ENCODE measurements at places on chromosomes 12 and 14.
A peak's percentile ranks its signal among the peaks of the same experiment; 100 is the strongest.

GRCh38 chr14:23162005-23162404 lies 21.5 kb downstream of the SLC7A8 start:
- no peak for DNase-seq

GRCh38 chr12:28212182-28212581 lies 21.9 kb downstream of the CCDC91 start:
- DNase-seq, result no peak

- DNase-seq, result no peak
Observed at GRCh38 chr12:18171571-18171970, 81.6 kb upstream of the RERGL start.

DNA sequence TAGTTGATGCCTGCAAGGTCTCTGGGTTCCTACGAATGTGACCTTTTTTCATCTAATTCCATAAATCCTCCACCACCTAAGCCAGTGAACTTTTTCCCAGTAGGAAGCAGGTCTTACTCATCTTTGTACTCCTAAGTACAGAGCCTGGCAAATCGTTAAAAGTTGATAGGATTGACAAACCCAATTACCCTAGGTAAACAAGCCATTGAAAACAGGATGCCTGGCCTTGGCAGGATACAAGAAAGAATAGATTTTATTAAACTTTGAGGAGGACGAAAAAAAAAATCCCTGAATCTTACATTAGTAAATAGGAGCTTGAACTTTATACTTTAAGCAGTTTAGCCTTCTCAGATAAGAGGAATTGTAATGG lies 5.6 kb downstream of the TBPL2 start:
- no peak for DNase-seq

GRCh38 chr12:107236824-107237511 lies 143.6 kb upstream of the CRY1 start:
- DNase-seq, result no peak

GRCh38 chr12:57935331-57935730 lies 6.0 kb upstream of the ATP23 start:
- no peak for DNase-seq

GRCh38 chr12:9273276-9273675 lies 65.1 kb upstream of the PZP start:
- no peak for DNase-seq

GRCh38 chr14:106129274-106129673 lies 602.9 kb downstream of the TMEM121 start:
- no peak for DNase-seq

DNA sequence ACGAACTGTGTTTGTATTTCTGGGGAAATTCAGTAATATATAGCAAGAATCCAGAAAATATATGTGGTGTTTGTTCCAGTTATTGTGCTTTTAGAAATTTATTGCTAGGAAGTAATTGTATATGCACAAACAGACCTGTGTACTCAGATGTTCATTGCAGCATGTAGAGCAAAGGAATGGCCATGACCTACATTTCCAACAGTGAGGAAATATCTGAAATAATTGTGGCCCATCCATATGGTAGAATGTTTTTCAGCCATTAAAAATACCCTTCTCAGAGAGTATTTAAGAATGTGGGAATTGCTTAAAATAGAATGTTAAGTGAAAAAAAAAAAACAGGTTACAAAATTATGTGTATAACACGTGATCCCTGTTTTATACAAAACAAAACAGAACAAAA lies 77.3 kb downstream of the TMX1 start:
- no peak for DNase-seq

- no peak for DNase-seq
Observed at GRCh38 chr12:125142601-125143000, 77.4 kb downstream of the AACS start.

DNA sequence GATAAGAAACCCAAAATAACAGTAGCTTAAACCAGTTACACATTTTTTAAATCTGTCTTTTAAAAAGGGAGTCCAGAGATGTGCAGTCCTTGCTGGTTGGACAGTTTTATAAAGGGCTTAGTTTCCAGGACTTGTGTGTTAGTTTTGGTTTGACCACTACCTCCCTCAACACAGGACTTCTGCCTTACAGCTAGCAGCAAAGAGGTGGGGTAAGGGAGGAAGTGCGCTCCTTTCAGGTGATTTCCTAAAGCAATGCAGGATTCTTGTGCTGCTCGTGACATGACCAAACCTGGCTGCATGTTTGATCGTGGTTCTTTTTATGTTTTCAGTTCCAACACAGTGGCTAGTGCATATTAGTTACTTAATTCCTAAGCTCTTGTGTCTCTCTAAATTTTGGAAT lies 266.2 kb downstream of the TMTC2 start:
- DNase-seq, result no peak

- no peak for DNase-seq
Observed at GRCh38 chr12:76226956-76227355, 121.3 kb downstream of the BBS10 start.

DNA sequence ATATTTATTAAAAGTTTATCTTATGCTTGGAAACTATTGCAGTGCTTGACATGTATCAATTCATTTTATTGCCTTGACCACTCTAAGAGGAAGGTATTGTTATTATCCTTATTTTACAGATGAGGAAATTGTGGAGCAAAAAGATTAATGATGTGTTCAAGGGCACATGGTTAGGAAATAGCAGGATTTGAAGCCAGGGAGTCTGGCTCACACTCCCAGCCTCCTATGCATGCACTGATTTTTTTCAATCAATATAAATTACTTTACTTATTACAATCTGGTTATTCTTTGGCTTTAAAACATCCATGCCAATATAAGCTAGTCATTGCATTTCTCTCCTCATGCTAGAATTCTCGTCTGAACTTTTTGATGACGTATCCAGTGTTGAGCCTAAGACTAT lies 94.2 kb upstream of the TBX5 start:
- no peak for DNase-seq

GRCh38 chr14:84535976-84536375 lies 994.0 kb upstream of the FLRT2 start:
- no peak for DNase-seq

GRCh38 chr14:49959822-49960408 lies 67.0 kb downstream of the ARF6 start:
- DNase-seq, result no peak

GRCh38 chr14:37590428-37591139 lies 4.5 kb downstream of the FOXA1 start:
- no peak for DNase-seq

DNA sequence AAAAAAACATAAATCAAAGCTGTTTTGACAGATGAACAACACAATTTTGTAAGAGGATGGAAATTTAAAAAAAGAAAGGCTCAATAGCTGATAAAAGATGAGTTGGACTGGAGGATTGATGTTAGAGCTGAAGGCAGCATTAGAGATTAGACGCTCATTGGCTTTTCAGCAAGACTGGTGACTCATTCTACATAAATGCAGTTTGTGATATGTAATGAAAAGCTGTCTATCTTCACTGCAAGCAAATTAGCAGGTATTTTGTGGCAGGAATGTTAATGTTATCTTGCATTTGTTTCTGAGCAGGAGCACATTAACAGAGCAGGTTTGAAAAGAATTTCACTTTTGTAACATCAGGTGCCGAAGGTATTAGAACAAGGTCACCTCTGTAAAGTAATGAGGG lies 442.7 kb upstream of the NOVA1 start:
- no peak for DNase-seq

DNA sequence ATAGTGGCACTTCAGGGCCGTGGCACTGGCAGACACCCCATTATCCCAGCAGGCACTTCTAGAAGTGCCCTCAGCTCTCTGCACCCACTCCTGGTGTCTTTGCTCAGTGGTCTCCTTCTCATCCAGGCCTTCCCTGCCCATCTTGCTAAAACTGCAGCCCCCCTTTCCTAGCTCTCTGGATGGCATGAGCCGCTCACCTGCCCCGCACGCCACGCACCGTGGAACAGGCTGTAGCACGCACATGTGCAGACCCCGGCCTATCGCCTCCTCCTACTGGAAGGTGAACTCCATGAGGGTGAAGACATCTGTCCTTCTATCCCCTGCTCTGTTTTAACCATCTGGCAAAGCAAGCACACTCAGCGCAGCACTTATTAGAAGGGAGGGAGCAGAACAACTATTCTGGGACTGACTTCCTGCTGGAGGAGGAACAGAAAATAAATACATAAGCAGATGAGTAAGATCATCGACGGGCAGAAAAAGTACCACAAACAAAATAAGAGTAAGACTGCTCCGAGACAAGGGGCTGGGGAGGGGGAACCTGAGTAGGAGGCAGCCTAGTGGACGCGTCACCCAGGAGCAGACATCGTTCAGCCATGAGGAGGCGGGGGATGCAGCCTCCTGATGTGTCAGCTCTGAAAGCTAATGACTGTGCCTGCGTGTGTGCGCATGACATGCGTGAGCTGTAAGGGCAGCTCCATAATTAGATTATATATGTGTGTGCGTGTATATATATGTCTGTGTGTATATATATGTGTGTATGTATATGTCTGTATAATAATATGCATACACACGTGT lies 7.8 kb upstream of the FZD10 start:
- no peak for DNase-seq

DNA sequence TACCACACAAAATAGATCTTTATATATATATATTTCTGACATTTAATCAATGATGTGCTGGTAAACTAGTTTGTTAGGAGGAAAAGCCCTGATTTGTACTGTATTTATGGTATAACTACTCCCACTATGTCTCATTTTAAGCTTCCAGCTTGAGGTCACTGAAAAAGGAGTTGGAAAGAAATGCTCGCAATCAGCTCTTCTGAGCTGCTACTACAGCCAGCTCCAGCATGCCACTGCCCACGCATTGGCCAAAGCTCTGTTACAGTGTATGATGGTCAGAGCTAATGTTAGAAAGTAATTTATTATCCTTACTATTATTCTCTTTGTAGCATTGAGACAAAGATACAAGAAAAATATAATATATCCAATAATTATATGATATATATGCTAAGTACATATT lies 55.0 kb upstream of the PCED1B start:
- no peak for DNase-seq

DNA sequence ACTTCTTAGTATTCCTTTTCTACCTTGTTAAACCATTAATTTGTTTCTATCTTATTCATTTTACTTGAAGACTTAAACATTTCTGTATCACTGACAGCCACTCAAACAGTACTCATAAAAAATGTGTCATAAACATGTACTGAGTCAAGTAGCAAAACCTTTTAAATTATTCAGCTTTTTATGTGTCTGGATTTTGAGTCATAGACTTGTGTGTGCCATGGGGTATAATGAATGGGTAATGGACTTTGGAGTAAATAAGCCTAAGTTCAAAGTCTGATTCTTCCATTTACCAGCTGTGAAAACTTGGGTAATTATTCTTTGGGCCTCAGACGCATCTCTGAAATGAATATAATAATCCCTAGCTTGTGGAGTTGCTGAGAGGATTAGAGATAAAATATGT lies 199.0 kb downstream of the RAD51B start:
- no peak for DNase-seq

DNA sequence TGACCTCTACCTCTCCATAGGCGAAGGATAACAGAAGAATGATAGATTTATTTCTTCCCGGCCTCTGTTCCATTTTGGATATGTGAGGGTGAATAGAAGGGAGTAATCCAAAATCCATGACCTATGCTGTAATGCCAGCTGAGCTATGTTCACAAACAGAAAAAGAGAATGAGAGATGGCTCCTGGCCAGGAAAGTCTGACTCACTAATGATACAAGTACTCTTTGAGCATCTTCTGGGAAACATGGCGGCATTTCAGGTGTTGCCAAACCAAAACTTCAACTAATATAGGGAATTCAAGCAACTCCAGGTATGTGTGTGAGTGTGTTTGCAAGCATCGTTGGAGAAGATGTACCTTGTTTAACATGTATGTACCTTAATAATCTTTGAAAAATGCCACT lies 55.1 kb downstream of the MED13L start:
- peak; percentile 9 for DNase-seq

- no peak for DNase-seq
Observed at GRCh38 chr12:128356547-128356946, 89.6 kb downstream of the TMEM132C start.

DNA sequence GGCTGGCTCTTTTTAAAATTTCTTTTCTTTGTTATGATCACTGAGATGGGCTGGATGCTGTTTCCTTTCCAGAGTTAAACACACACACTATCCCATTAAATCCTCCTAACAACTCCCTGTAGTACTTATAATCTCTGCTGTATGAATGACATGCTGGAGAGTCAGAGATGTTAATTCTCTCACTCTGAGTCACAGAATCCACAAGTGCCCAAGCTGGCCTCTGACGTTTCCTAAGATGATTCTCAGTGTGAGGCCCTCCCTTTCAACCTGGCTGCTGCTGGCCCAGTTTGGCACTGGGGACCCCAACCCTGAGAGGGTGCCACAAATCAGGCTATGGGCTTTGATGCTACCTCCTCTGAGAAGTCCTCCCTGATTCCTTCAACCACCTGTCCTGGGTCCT lies 5.4 kb downstream of the NOS1 start:
- DNase-seq, result no peak

GRCh38 chr14:31020834-31021575 lies 4.4 kb upstream of the AP4S1 start:
- no peak for DNase-seq

DNA sequence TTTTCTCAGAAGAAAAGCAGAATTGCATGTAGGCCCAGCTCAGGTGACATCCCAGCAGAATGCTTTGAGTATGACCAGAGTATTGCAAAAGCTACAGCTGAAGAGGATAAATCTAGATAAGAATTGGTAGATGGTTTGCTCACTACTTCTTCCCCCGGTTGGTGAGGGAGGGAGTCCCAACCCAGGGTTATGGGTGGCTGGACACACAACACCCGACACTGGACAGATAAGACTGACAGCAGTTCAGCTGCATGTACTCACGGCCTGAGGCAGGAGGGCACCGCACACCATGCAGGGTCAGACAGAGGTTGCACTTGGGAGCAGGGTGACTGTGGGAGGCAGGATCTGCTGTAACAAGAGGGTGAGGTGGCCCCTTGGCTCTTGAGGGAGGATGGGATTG lies 1.7 kb upstream of the CLEC4C start:
- DNase-seq, result no peak

GRCh38 chr14:25121337-25122129 lies 71.6 kb upstream of the STXBP6 start:
- peak; percentile 18 for DNase-seq

DNA sequence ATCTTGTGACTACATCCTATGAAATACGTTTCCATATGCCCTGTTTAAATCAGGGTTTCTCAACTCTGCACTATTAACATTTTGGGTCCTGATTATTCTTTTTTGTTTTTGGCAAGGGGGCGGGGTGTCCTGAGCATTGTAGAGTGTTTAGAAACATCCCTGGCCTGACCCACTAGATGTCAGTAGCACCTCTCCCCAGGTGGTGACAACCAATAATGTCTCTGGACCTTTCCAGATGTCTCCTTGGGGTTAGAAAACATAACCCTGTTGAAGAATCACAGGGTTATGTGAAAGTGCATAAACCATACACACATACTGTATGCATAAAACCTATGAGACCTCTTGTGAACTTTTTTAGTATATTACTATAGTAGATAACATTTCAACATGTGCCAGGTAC lies 1.4 kb downstream of the ACAD10 start:
- DNase-seq, result peak; percentile 11

- no peak for DNase-seq
Observed at GRCh38 chr14:53365486-53366130, 212.5 kb upstream of the DDHD1 start.

GRCh38 chr12:45974171-45974719 lies 16.1 kb downstream of the SCAF11 start:
- DNase-seq, result no peak

Measured in SW 1271 (cell line).